Upper lobe of right lung (tissue), 1 donor: ENCODE measurements at places on chromosomes 13 and 19. TPM values are rescaled to one million over a fixed set of nuclear protein-coding genes. Genes with fewer than 3 reads are reported as not detected.
A peak's percentile ranks its signal among the peaks of the same experiment; 100 is the strongest.

DNA sequence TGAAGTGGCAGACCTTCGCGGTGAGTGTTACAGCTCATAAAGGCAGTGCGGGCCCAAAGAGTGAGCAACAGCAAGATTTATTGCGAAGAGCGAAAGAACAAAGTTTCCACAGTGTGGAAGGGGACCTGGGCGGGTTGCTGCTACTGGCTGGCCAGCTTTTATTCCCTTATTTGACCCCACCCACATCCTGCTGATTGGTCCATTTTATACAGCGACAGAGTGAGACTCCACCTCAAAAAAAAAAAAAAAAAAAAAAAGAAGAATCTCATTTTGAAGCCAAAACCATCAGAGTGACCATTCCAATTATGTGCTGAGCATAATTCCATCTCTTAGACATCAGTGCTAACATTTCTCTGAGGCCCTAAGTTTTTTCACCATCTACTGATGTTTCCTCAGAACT, 1.9 kb upstream of the ZNF552 start:
- no peak overlapping the region for H3K27ac ChIP-seq
- peaks cover 23% of the 10 kb centered on the region for H3K4me1 ChIP-seq
- H3K4me3 ChIP-seq = no peak overlapping the region
- no peaks in the 10 kb centered on the region for H3K27me3 ChIP-seq
- DNase-seq = no peak

The TMEM190 gene
- total RNA-seq = not detected

DNA sequence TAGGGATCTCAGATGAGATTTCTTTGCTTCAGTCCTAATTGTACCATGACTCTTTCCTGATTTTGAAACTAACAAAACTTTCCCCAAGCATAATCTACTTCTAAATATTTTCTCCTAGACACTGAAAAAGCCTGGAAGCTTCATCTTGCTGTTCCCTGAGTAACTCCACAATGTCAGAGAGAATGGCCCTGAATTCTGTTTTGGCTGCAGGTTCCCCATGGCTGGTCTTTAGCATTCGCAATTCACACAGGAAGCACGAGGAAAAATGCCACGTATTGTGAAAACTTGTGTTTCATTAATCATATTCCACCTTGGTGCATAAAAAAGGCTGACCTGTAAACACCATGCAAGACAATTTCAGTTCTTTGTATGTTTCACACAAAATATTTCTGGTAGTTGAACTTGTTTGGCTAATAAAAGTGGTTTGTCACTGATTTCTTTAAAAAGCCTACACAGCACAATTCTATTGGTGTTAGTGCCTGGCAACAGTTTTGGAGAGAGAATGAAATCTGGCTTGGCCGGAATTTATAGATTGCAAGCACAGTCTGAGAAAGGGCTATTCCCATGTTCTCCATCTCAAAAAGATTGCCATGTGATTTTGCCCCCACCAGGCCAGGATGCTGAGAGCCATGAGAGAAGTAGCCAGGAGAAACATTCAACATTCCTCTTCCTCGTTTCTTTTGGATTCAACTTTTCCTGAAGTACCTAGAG, 367.1 kb downstream of the NDFIP2 start:
- H3K27ac ChIP-seq = no peak overlapping the region
- no peak for DNase-seq
- H3K4me1 ChIP-seq = no peaks in the 10 kb centered on the region
- no peaks in the 10 kb centered on the region for H3K27me3 ChIP-seq
- H3K36me3 ChIP-seq = no peaks in the 10 kb centered on the region

The EFNA2 gene
- total RNA-seq = not detected

GRCh38 chr19:14779151-14779550, 791 bp upstream of the ADGRE2 start:
- peaks cover 13% of the 10 kb centered on the region for H3K27me3 ChIP-seq
- H3K4me1 ChIP-seq = no peaks in the 10 kb centered on the region
- no peak for DNase-seq

GRCh38 chr13:67086260-67086659, 143.9 kb downstream of the PCDH9 start:
- no peaks in the 10 kb centered on the region for H3K36me3 ChIP-seq
- H3K27ac ChIP-seq = no peak overlapping the region
- no peak overlapping the region for H3K4me3 ChIP-seq
- no peaks in the 10 kb centered on the region for H3K4me1 ChIP-seq
- DNase-seq = no peak

DNA sequence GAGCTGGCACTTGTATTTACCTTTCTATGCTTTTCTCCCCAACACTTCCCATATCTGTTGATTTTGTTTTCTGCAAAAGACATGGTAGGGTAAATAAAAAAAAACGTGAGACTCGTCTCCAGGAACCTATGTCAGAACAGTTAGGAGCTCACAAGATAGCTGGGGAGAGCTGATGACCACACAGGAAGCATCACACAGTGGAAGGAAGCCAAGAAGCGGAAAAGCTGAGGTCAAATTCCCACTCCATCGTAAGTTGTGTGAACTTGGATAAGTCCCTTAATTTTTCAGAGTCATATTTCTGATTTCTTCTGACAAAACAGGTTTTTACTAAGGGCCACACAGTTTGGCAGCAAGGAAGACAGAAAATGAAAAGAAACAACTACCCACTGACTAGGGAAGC, 199.6 kb downstream of the KLF5 start:
- no peak overlapping the region for H3K4me3 ChIP-seq
- no peak overlapping the region for H3K27ac ChIP-seq
- DNase-seq = no peak
- no peaks in the 10 kb centered on the region for H3K36me3 ChIP-seq
- no peaks in the 10 kb centered on the region for H3K27me3 ChIP-seq
- no peaks in the 10 kb centered on the region for H3K4me1 ChIP-seq

- no peak for DNase-seq
- peaks cover 17% of the 10 kb centered on the region for H3K4me1 ChIP-seq
- peak overlapping the region; percentile 69 for H3K4me3 ChIP-seq
- no peaks in the 10 kb centered on the region for H3K36me3 ChIP-seq
Measured at GRCh38 chr13:52405369-52405766, 604 bp downstream of the THSD1 start.

The PIN1 gene
- 50.3 TPM for total RNA-seq
